Stimulated activated CD4-positive, alpha-beta T cell treated with anti-CD3 and anti-CD28 coated beads, Interleukin-15, amount 100 ng/mL, for 24 hours (primary cell): ENCODE measurements at places on chromosomes 2 and 18.

- DNase-seq = no peak
Measured at GRCh38 chr2:207328944-207329386, 163.2 kb upstream of the KLF7 start.

DNA sequence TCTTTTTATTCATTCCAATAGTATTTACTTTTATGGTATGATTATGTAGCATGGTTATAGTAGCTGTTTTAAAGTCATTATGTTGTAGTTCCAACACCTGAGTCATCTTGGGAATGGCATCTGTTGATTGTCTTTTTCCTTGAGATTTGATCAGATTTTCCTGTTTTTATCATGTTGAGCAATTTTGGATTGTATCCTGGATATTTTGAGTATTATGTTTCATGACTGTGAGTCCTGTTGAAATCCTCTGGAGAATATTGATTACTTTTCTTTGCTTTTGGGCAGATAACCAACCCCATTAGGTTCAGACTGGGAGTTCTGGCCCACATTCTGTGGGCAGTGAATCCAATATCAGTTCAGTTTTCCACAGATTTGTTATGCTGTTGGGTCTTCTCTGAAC is 163.2 kb upstream of the SPRED2 start:
- DNase-seq = no peak

DNA sequence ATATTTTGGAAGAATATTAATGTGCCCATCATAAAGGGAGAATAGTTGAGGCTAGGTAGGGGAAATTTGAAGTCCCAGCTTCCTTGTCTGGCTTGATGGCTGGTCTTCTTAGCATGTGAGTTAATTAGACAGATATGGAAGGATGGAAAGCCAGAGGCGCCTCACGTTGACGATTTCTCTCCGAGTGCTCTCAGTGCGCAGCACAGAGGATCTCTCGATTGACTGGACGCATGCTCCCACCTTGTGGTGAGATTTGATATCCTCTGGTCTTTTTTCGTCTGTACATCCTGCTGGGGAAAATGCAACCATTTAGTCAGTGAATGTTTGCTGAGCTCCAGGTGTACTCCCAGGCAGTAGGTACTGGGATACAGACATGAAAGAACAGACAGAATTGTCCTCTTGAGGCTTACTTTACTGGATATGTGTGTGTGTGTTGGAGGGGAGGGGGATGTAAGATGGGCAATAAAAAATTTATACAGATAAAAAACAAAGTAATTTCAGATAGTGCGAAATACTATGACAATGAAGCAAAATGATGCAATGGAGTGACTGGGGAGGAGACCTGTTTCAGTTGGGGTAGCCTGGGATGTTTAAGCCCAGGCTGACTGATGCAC is 66.9 kb upstream of the ZNG1B start:
- DNase-seq = peak; percentile 70

DNA sequence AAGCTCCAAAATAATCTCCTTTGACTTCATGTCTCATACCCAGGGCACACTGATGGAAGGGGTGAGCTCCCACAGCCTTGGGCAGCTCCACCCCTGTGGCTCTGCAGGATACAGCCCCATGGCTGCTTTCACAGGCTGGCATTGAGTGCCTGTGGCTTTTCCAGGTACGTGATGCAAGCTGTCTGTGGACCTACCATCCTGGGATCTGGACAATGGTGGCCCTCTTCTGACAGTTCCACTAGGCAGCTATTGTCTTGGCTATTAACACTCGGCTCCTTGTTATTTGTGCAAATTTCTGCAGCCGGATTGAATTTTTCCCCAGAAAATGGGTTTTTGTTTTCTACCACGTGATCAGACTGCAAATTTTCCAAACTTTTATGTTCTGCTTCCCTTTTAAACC is 634.2 kb downstream of the TSN start:
- DNase-seq = no peak

DNA sequence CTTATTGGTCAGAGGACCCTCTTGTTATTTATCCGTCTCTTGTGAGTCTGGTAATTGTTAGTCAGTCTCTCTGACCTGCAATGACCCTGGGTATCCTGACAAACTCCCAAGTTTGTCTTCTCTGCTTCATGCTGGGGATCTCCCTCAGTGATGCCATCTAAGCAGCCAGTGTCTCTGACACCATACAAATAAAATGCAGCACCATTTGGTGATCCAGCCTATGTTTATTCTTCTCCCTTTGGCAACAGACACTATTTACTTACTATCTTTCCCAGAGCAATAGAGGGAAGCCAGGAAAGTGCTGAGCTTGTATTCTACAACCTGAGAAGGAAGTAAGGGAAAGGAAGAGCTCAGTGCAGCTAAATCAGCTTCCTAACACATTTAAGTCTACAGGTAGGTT is 15.9 kb downstream of the SERPINE2 start:
- no peak for DNase-seq

GRCh38 chr2:98452396-98453027 is 7.9 kb downstream of the INPP4A start:
- no peak for DNase-seq

GRCh38 chr2:39433586-39434195 is 3.4 kb downstream of the MAP4K3 start:
- DNase-seq = no peak

- DNase-seq = peak; percentile 19
Measured at GRCh38 chr2:71453404-71454220, at the start of gene DYSF. Gene DYSF, plus strand, starts transcription at chr2:71453561.

GRCh38 chr2:145076085-145076484 is 556.2 kb upstream of the ZEB2 start:
- DNase-seq = no peak
